ENCODE measurements at places on chromosomes 7 and 10.

DNA sequence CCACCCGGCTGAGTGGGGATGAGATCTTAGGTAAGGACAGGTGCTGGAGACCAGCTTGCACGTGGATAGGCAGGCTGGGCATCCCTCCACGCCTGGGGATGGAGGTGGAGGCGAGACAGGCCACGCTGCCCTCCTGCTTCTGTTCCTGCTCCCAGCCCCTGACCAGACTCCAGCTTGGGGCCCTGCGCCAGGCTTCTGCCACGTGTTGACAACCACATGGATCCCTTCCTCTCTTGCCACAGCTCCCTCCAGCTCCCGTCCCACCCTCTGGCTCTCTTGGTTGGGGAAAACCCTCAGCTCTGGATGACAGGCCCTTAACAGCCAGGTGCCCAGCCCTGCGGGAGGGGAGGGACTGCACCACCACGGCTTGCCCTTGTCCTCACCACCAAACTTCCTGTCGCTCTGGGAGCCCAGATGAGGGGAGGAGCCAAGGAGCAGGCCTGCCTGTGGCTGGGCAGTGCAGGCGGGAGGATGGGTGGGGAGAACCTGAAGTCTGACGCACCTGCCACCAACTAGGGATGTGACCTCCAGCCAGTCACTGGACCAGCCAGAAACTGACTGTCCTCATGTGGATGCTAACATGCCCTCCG lies 36.0 kb downstream of the KCNH2 start:
- peak; percentile 46 for DNase-seq

GRCh38 chr10:71774916-71775702 lies 1.8 kb upstream of the VSIR start:
- DNase-seq: no peak

- no peak for DNase-seq
Measured at GRCh38 chr7:14047709-14048399, 58.4 kb upstream of the ETV1 start.

DNA sequence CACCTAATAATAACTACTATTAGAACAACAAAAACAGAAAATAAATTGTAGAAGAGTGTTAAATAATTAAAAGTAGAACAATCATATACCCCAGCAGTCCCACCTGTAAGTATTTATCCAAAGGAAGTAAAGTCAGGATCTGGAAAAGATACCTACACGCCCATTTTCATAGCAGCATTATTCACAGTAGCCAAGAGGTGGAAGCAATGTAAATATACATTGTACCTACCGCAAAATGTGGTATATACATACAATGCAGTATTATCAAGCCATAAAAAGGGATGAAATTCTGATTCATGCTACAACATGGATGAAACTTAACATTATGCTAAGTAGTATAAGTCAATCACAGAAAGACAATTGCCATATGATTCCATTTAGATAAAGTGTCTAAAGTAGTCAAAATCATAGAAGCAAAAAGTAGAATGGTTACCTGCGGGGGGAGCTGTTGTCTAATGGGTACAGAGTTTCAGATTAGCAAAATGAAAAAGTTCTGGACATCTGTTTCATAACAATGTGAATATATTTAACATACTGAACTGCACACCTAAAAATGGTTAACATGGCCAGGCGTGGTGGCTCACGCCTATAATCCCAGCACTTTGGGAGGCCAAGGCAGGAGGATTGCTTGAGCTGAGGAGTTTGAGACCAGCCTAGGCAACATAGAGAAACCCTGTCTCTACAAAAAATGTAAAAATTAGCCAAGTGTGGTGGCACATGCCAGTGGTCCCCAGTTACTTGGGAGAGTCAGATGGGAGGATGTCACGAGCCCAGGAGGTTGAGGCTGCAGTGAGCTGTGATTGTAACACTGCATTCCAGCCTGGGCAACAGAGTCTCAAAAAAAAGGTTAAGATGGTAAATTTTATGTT lies 6.0 kb upstream of the TMED4 start:
- DNase-seq: peak; percentile 50

DNA sequence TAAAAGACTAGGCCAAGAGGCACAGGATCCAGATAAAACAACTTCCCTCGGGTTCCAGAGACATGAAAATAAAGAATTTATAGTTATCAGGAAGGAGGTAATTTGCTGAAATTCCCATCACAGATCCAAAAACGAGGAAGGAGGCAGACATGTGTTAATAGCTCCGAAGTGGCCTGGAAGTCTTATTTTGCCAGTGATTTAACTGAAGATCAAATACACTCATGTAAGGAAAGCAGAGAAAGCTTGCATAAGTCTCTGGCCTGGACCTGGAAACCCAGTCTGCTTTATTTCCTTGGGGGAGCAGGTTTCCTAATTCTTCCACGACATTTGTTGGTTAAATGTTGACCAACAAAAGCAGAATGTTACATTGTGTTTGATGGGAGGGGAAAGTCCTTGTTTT lies 498.7 kb upstream of the C7orf33 start:
- no peak for DNase-seq

DNA sequence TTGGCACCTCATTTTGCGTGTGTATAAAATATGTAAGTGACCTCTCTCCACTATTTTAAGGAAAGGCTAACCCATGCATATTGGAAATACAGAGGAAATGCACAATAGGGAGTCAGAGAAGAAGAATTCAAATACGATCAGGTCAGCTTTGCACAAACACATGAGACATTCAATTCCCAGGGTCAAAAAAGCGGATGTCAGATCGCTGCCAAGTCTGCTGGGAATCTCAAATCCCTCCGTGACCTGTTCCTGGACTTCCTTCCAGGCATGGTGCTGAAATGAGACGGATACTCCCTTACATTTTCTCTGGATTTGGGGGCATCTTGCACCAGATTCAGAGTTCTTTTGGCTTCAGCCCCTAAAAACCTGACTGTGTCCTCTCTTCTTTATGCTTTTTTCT lies 91.9 kb upstream of the PRKCQ start:
- DNase-seq: no peak

GRCh38 chr7:77954773-77955555 lies 156.4 kb downstream of the PHTF2 start:
- no peak for DNase-seq

DNA sequence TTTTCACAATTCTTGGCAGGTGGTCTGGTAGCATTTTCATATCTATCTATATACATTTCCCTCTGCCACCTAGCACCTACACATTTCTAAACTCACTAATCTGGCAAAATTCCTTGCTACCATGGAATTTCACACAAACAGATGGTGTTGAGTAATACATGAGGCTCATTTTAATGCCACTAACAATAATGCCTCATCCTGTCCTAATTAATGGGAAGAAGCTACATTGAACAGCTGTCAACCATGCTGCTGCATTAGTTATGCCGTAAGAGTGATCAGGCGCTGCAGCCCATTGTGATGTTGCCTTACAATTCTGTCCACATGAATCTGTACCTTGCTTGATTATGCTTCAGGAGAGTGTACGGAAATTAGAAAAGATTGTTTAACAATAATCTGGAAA lies 23.2 kb downstream of the COL1A2 start:
- no peak for DNase-seq

- no peak for DNase-seq
Measured at GRCh38 chr10:44369854-44370253, 15.0 kb downstream of the CXCL12 start.

GRCh38 chr7:49878089-49878488 lies 104.7 kb downstream of the VWC2 start:
- no peak for DNase-seq

- DNase-seq: no peak
Measured at GRCh38 chr10:8103543-8103942, 49.1 kb downstream of the GATA3 start.
